ENCODE measurements at places on chromosomes 6 and 20.
A peak's percentile ranks its signal among the peaks of the same experiment; 100 is the strongest.

DNA sequence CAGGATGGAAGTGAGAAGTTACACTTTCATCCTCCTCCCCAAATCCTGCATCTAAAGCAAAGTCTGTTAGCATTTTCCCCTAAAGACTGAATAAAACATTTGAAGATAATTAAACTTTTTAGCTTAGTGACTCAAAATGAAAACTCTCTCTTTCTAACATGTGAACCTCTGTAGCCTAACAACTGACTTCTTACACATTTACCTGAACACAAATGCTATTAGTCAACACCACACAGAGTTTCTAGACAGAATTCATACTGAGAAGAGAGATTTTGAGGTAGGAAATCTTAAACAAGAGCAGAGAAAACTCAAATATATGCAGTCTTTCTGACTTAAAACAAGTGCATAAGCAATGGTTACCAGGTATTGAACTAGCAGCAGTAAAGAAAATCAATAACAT is 149.9 kb upstream of the SMLR1 start:
- no peak for DNase-seq

GRCh38 chr20:3172933-3173609 is at the start of gene LZTS3:
Gene LZTS3 (minus strand): TSS chr20:3173549. CDS start chr20:3167163, 6,386 bp downstream.
- DNase-seq = peak; percentile 61

- DNase-seq = no peak
Measured at GRCh38 chr20:63740070-63740626, 572 bp downstream of the SLC2A4RG start.

GRCh38 chr6:118285791-118286190 is 262.3 kb upstream of the PLN start:
- DNase-seq = no peak

DNA sequence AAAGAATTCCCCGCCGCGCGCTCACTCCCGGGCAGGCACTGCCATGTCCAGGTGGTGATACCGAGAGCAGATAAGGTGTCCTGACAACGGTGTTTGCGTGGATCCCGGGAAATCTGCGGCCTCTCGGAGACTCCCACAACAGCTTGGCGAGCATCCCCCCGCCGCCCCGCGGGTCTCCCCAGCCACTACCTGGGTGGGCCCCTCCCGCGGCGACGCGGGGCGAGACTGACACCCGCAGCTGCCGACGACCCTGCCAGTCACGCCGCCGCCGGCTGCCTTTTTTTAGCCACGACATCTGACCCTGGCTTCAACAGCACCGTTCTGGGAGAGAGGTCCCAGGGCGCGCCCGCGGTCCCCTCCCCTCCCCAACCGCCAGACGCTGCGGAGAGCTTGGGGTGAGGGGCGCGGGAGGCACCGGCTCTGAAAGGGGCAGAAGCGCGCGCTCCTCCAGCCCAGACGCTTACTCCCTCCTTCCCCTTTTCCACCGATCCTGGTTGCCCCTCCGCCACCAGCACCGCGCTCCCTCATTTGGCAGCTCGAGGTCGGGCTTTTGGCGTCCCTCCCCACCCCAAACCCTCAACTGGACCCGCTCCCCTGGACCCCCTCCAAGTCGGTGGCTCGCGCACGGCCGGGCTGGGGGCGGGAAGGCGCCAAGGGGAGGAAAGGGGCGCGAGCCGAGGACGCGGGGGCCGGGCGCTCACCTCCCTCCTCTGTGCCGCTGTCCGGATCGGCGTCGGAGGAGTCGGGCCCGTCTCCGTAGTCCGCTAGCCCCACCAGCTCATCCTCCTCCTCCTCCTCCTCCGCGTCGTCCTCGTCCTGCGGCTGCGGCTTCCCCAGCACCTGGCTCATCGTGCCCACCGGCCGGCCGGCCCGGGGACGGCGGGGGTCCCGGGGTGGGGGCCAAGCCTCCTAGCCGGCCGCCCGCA is 665 bp downstream of the RRAGD start:
- DNase-seq = no peak

GRCh38 chr20:17438436-17439039 is 92.6 kb downstream of the BFSP1 start:
- no peak for DNase-seq

DNA sequence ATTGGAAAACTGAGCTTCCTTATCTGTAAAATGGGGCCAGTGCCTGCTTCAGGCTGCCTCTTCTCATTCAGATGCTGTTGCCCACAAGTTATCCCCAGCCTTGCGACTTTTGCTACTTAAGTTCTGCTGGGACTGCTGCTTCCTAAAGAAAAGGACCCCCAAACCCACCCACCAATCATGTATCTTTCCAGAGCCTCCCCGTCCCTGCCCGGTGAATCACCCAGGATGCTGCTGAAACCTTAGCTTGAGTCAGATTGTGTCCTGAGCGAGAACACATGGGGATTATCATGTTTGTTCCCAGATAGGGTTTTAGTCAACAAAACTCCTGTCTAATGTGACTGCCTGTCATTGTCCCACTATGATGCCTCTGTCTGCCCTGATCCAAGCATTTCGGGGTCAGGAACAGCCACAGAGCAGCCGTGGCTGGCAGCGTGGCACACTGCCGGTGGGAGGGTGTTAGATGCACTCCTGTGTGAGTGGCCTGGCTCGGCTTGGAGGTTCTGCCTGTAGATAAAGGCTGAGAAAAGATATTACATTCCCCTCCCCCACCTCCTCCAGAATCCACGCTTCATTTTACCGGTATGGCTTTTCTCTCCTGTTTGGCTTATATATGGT is 79.9 kb downstream of the TOX2 start:
- no peak for DNase-seq

GRCh38 chr6:90678049-90678779 is 91.3 kb upstream of the MAP3K7 start:
- DNase-seq = no peak

DNA sequence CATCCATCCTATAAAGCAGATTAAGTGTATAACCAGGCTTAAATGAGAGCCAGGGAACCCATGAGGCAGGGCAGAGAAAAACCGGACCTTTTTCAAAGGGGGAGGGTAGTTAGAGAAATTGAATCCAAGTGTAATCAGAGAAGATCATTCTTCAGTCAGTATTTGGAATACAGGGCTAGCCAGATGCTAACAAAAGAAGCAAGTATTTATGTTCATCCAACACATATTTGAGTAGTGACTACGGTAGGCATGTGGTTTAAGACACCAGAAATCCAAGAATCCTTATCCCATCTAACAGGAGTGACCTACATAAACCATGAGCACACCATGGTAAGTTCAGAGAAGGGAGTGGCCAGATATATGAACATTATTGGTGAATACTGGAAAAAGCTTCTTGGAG is 46.8 kb upstream of the FAM83C start:
- DNase-seq = no peak

GRCh38 chr6:37115236-37115895 is 54.6 kb upstream of the PIM1 start:
- DNase-seq = no peak

DNA sequence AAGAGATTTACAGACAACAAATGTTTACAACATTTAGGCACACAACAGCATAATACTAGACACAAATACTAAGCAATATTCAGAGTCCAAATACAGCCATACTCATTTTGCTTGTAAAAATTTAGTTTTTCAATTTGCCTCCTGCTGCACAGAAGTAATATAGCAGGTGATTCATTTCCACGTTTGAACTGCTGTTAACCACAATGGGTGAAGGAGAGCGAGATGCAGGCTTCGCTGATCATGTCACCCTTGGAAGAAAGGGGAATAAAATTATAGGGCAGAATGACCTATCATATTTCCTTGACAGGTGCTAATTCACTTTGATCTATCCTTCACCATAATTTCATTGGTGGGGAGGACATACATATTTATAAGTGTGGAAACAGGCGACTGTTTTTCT is 643.8 kb upstream of the AGPAT4 start:
- DNase-seq = no peak

DNA sequence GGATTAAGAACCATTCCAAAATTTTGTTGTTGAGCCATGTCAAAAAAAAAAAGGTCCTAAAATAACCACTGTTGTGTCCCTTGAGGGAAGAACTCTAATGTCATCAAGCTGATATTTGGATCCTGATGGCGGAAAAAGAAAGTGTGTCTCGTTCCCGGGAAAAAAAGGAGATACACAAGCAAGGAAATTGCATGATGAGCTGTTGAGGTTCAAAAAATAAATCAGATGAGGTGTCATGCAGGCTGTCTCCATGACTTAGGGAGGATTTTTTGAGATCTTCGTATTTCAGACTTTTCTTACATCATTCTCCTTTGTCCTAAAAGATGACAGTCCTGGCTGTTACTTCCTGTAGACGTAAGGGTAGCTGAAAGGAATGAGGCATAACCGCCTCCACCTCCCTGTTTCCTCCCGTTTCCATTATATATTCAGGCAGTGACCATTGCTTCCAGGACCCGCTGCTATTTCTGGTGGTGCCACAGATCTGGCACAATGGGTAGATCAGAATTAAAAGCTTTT is 117.3 kb upstream of the TNFAIP3 start:
- no peak for DNase-seq

- peak; percentile 31 for DNase-seq
Measured at GRCh38 chr20:51766994-51767866, 960 bp downstream of the ATP9A start.

DNA sequence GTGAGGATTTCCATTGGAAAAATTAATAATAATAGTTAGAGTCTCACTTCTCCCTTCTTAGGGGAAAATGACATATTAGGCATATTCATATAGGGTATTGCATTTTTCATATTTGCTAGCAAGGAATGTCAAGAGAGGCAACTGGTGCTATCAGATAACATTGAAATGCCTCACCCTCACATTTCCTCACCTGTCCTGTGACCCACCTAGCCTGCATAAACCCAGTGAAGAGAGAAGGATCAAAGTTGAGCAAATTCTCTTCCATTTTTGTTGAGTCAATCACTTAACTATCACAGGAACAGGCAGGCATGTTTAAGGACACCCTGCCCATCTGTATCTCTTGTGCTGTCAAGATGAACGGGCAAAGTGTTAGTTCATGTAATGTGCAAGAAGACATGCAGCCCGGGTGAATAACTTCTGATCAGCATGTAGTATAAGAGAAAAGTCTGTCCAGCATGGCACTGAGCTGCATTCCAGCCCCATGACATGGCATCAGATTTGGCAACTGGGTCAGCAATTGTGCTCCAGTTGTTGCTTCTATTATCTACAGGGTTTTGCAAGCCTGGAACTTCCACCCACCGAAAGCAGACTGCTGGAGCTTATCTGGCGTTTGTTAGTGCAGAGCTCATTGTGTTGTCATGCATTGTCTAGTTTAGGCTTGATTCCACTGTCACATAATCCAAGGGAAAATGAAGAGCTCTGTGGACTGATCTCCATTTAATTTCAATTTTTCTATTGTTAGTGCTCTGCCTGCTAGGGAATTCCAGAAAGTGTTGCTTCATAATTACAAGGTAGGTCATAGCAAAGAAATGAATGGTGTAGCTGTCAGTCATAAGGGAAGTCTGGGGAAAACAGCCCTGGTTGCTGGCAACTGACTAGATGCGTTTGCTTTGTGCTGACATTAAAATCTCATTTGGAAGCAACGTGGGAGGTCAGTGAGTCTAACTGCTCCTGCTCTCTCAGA is 138.4 kb upstream of the TNFAIP3 start:
- no peak for DNase-seq

DNA sequence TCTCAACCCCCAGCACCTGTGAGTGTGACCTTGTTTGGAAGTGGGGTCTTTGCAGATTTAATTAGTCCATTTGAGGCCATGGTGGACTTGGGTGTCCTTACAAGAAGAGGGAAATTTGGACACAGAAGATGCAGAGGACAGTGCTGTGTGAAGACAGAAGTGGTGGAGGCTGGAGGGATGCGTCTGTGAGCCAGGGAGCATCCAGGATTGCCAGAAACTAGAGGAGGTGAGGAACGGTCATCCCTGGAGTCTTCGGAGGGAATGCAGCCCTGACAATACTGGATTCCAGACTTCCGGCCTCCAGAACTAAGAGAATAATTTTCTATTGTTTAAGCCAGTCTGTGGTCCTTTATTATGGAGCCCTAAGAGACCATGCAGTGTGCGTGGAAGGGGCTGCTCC is 22.9 kb upstream of the NPBWR2 start:
- DNase-seq = no peak

DNA sequence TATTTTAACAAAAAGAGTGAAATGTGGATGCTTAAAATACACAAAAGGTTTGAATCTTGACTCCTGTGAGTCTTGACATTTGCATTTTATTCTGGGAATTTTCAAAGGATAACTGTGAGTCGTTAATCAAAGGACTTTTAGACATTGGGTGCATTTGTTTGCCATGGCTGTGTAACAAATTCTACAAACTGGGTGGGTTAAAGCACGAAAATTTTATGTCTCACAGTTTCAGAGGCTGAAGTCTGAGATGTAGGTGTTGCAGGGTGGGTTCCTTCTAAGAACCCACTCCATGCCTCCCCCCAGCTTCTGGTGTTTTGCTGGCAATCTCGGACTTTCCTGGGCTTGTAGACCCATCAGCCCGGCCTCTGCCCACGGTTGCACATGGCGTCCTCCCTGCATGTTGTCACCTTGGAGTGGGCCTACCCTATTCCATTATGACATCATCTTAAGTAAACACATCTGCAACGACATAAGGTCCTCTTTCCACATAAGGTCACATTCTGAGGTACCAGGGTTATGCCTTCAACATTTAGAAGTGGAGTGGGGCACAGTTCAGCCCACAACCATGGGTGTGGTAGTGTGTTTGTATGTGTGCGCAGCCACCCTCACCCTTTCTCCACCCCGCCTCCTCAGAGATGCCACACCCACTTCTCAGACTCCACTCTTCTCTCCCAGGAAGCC is 113.1 kb downstream of the FOXA2 start:
- DNase-seq = no peak

DNA sequence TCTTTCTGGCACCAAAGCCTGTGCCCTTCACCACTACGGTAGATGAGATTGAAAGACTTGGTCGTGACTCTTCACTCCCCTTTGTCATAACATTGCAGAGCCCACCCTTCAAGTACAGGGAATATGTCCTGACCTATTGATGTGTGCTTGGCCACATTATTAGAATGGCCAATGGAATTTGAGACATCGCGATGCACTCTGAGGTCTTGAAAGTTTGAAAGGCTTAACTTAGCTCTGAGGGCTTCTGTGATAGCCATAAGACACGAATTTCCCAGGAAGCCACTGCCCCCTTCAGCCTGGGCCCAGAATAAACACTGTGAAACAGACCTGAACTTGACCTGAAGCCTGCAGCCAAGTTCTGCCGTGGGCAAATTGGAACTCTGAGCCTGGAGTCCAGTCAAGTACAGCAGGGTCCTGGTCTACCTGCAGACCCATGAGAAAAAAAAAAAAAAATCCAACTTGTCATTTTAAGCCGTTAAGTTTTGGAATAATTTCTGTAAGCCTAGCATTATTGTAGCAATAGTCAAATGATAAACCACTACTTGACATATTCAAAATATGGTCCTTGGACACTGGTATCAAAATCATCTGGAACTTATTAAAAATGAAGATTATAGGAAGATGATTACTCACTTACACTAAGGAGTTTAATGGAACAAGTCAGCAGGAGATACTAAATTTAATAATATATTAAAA is 36.9 kb upstream of the TRAF3IP2 start:
- peak; percentile 11 for DNase-seq

Data from stimulated activated CD4-positive, alpha-beta T cell treated with anti-CD3 and anti-CD28 coated beads, Interleukin-12 subunit alpha, Interleukin-12 subunit beta, amount 100 ng/mL, for 48 hours (primary cell).